Lower lobe of right lung (tissue), 2 donors: ENCODE measurements at places on chromosomes 12 and 14.

DNA sequence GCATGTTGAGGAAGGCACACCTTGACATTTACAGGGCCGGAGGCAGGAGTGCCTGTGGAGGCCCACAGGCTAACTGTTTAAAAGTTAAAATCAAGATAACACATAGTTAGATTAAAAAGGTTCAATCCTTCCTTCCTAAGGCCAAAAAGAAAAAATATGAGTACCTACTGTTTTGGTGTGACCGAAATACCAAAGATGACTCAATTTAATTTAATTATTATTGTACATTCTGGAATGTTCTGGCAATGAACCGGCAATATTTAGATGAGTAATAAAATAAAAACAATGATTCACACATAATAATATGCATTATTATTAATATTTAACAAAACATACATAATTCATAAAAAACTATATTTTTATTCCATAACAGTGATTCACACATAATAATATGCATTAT is 136.8 kb upstream of the NTF3 start:
- H3K36me3 ChIP-seq = no peaks in the 10 kb centered on the region
- H3K27ac ChIP-seq = no peak overlapping the region
- H3K4me1 ChIP-seq = no peaks in the 10 kb centered on the region

DNA sequence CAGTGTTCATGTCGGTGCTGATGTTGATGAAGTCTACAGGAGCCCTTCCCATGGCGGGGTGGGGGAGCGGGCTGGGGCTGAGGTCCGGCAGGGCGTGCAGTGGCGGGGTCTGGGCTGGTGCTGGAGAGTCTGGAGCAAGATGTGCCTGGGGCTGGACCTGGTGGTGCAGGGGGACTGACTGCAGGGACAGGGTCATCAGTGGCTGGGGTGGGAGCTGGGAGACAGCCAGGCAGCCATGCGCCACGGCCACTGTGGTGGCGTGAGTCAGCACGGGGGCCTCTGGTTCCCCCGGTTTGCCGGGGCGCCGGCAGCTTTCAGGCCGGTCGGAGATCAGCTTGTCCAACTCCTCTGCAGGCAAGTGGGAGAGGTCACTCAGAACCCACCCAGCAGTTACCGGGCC is 27.6 kb downstream of the FOXN4 start:
- no peaks in the 10 kb centered on the region for H3K27me3 ChIP-seq
- no peak overlapping the region for H3K4me3 ChIP-seq
- no peak overlapping the region for H3K27ac ChIP-seq

- H3K36me3 ChIP-seq = no peaks in the 10 kb centered on the region
- no peaks in the 10 kb centered on the region for H3K4me1 ChIP-seq
- H3K27me3 ChIP-seq = no peaks in the 10 kb centered on the region
- H3K27ac ChIP-seq = no peak overlapping the region
- no peak overlapping the region for H3K4me3 ChIP-seq
- no peak for DNase-seq
These were observed 941.9 kb downstream of the NRXN3 start for GRCh38 chr14:79111987-79112501.

DNA sequence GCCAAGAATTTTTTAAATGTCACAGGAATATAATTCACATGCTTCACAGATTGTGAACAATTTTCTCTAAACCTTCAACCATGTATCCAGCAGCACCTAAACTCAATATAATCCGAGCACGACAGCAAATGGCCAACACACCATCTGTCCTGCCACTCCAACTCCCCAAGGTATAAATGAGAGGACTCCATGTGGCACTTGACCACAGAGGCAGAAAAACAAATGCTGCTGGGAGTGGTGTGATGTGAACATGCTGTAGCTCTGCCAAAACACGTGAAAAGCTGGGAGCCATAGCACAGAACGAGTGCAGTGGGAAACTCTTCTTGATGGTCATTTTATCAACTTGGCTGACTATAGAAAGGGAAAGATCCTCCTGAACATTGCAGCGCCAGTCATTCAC is 70.9 kb downstream of the LLPH start:
- no peak overlapping the region for H3K27ac ChIP-seq
- no peak overlapping the region for H3K4me3 ChIP-seq
- DNase-seq = no peak
- H3K27me3 ChIP-seq = no peaks in the 10 kb centered on the region
- H3K4me1 ChIP-seq = no peaks in the 10 kb centered on the region

DNA sequence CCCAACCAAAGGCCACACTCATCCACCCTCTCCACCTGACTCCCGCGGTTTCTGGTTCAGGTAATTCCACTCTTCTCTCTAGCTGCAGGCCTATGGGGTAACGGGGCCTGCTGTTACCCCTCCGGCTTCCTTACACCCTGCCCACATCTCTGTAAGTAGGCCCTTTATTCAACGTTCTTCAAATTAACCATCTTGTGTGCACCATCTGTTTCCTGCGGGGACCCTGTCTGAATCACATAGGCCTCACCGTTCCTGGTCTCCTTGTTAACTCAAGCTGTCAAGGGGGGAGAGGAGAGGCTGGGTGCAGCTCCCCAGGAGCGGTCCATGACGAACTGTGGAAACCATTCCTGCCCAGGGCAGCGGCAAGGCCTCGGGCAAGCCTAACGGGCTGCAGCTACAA is 9.3 kb upstream of the DLK1 start:
- peaks cover 17% of the 10 kb centered on the region for H3K27me3 ChIP-seq
- H3K36me3 ChIP-seq = no peaks in the 10 kb centered on the region
- H3K27ac ChIP-seq = no peak overlapping the region
- DNase-seq = no peak
- H3K4me1 ChIP-seq = no peaks in the 10 kb centered on the region

DNA sequence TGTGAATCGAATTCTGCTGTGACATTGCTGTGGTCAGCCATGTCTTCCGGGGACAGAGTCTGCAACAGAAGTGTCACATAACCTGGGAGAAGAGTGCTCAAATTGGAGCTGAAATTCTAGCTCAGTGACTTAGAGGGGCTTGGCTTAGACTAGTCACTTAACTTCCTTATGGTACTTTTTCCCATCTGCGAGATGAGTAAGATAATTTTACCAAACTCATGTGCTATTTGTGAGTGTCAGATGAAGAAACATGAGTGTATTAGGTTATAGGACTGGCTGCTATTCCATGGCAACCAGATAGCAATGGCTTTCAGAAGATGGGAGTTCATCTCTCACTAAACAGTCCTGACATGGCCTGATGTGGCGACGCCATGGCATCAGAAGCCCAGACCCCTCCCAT is 104.1 kb downstream of the CHST11 start:
- H3K4me1 ChIP-seq = peaks cover 5% of the 10 kb centered on the region
- H3K36me3 ChIP-seq = no peaks in the 10 kb centered on the region
- H3K27me3 ChIP-seq = no peaks in the 10 kb centered on the region
- no peak for DNase-seq

DNA sequence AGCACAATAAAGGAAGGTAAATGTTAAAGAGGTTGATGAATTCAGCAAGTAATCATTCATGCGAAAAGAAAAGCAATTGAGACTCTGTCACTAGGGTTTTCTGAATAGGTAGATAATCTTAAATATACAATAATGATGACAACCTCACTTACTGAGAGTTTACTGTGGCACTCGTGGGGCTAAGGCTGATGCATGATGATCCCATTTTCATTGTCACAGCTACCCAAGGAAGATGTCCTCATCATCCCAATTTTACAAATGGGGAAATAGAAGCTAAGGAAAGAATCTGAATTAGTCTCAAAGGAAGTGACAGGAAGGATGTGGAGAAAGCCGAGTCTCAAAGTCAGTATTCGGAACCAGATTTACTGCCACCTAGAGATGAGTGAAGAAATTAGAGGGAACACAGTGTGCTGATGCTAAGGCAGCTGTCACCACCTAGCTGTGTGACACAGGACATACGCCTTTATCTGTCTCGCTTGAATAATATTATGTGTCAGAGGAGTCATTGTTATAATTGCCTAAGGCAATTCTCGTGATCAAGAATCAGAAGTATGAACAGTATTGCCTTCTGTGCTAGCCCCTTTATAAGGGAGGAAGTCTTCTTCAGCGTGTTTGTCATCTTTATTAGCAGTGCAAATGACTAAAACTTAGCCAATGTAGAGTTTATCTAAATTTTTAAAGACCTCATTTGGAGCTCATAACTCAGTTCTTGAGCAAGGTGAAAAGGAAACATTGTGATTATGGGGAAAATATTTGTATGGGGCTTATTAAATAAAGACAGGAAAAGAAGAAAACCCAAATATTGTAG is 63.2 kb downstream of the ERGIC2 start:
- H3K36me3 ChIP-seq = peaks cover 9% of the 10 kb centered on the region
- H3K27me3 ChIP-seq = no peaks in the 10 kb centered on the region
- H3K27ac ChIP-seq = no peak overlapping the region
- H3K4me3 ChIP-seq = no peak overlapping the region
- DNase-seq = no peak
- no peaks in the 10 kb centered on the region for H3K4me1 ChIP-seq

DNA sequence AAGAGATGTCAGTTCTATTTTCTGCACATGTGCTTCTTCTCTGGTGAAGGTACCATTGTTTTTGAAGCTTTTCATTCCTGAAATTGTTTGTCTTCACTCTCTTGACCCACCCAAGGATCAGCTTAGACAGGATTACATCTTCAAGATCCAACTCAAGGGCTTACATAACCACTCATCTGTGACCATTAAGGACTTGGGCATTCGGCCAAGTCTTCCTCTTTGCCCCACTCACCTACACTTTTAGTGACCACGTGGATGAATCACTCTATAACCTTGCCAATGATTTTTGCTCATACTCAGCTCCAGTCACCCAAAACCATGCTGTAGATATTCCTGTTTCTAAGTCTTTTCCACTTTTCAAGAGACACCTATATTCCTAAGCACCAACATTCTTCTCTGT is 36.5 kb upstream of the SSTR1 start:
- no peaks in the 10 kb centered on the region for H3K27me3 ChIP-seq
- no peak overlapping the region for H3K4me3 ChIP-seq
- no peak overlapping the region for H3K27ac ChIP-seq
- peak; percentile 39 for DNase-seq
- H3K4me1 ChIP-seq = peaks cover 4% of the 10 kb centered on the region

GRCh38 chr12:107402041-107403022 is 283.3 kb upstream of the PWP1 start:
- no peaks in the 10 kb centered on the region for H3K27me3 ChIP-seq
- no peak overlapping the region for H3K27ac ChIP-seq
- no peak for DNase-seq
- no peaks in the 10 kb centered on the region for H3K4me1 ChIP-seq
- no peak overlapping the region for H3K4me3 ChIP-seq

GRCh38 chr12:116278279-116278626 is 760 bp upstream of the MED13L start:
- no peaks in the 10 kb centered on the region for H3K27me3 ChIP-seq
- H3K36me3 ChIP-seq = no peaks in the 10 kb centered on the region
- DNase-seq = no peak
- H3K27ac ChIP-seq = peak overlapping the region; percentile 93

- no peak overlapping the region for H3K27ac ChIP-seq
- H3K36me3 ChIP-seq = no peaks in the 10 kb centered on the region
- peaks cover 7% of the 10 kb centered on the region for H3K27me3 ChIP-seq
- no peaks in the 10 kb centered on the region for H3K4me1 ChIP-seq
These were observed 39.1 kb downstream of the SLC8A3 start for GRCh38 chr14:70149596-70150165.

- no peak for DNase-seq
- no peaks in the 10 kb centered on the region for H3K36me3 ChIP-seq
- H3K27me3 ChIP-seq = no peaks in the 10 kb centered on the region
- no peak overlapping the region for H3K4me3 ChIP-seq
These were observed 12.5 kb downstream of the PCNX1 start for GRCh38 chr14:70919774-70920173.

DNA sequence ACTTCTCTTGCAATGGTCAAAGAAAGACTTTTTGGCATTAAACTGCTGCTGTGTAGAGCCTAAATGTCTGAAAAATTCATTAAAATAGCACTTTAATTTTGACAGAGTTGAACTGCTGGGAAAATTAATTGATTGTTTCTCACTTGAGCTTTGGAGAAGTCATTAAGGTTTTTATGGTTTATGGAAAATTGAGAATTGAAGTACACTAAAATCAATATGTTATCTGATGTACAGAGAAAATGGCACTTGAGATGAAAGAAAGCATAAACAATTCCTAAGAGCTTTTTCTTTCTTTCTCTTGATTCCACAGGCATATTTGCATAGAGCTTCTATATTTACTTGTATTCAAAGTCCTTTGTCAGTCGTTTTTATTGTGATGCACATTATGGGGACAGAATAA is 188.5 kb upstream of the CAND1 start:
- H3K4me3 ChIP-seq = no peak overlapping the region
- no peak for DNase-seq
- no peaks in the 10 kb centered on the region for H3K4me1 ChIP-seq

GRCh38 chr14:87231336-87232026 is 761.5 kb downstream of the GALC start:
- DNase-seq = no peak
- no peaks in the 10 kb centered on the region for H3K27me3 ChIP-seq
- H3K36me3 ChIP-seq = no peaks in the 10 kb centered on the region
- no peak overlapping the region for H3K4me3 ChIP-seq
- H3K27ac ChIP-seq = no peak overlapping the region
- no peaks in the 10 kb centered on the region for H3K4me1 ChIP-seq

- peaks cover 29% of the 10 kb centered on the region for H3K4me1 ChIP-seq
- no peak for DNase-seq
- peaks cover 36% of the 10 kb centered on the region for H3K36me3 ChIP-seq
- H3K27me3 ChIP-seq = no peaks in the 10 kb centered on the region
- no peak overlapping the region for H3K27ac ChIP-seq
- H3K4me3 ChIP-seq = no peak overlapping the region
These were observed 68.5 kb downstream of the RIN3 start for GRCh38 chr14:92581966-92582566.

DNA sequence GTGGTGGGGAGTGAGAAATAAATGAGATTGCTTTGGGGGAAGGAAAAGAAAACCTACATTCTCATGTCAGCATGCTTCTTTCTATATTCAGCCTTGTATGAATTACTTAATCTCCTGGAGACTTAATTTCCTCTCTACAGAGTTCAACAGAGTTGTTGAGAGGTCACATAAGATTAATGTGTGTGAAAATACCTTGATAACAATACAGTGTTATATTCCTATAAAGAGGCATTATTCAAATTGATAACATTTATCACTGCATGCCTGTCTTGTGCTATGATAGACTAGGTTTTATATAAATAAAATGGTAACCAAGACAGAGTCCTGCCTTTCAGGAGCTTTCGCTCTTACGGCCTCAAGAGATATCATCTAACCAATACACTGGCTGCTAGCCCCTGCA is 9.6 kb downstream of the FLRT2 start:
- no peaks in the 10 kb centered on the region for H3K36me3 ChIP-seq
- no peaks in the 10 kb centered on the region for H3K4me1 ChIP-seq
- no peak overlapping the region for H3K27ac ChIP-seq
- no peak for DNase-seq
- H3K27me3 ChIP-seq = peaks cover 17% of the 10 kb centered on the region
- H3K4me3 ChIP-seq = no peak overlapping the region

DNA sequence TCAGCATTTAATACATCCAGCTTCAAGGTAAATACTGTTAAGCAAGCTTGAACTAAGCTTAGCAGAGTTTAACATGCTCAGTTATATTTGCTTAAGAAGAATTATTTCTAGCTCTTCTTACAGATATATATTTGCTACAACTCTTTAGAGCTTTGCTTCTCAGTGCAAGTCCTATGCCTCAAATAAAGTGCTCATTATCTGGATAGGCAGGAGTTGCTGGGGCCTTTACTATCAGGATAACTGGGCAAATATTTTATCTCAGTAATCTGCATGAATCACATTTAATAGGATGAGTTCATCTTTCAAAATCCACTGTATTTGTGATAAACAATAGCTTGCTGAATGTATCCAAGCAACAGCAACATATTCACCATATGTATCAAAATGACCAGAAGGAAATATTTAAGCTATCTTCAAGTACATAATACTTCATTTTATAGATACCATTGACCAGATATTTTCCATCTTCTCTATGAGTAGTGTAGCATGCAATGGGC is 187.6 kb downstream of the NOVA1 start:
- no peak overlapping the region for H3K27ac ChIP-seq
- H3K36me3 ChIP-seq = no peaks in the 10 kb centered on the region
- H3K27me3 ChIP-seq = no peaks in the 10 kb centered on the region
- H3K4me1 ChIP-seq = no peaks in the 10 kb centered on the region
